Left kidney (tissue), 8 donors: ENCODE measurements at places on chromosomes 7 and 10.

DNA sequence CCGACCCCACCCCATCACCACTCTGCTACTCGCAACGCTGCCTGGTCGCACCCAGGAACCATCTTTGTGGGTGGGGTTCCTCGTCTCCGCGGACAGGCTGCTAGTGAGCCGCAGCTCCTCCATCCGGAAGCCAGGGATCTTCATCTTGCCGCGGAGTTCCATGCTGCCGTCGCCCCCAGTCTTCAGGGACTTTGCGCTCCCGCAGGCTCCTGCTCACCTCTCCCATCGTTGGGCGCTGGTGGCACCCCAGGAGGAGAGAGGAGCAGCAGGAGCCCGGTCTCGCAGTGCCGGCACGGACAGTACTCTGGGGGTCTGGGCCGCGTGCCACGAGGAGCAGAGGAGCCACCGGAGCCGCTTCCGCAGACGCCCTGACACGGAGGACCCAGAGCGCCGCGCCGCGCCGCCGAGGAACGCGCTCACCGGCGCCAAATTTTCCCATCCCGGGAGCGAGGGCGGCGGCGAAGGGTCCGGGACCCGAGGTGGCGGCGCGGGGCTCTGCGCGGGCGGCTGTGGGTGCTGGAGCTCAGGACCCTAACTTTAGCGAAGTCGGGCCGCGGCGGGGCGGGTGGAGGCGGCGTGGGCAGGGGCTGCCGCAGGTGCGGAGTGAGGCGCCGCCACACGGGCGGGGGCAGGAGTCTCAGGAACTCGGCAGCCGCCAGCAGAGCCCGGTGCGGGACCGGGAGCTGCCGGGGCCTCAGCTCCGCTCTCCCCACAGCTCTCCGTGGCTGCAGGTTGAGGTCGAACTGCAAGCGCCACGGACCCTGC lies 750.1 kb upstream of the SORCS1 start:
- peak; percentile 28 for DNase-seq

- no peak for DNase-seq
Observed at GRCh38 chr7:93147363-93147762, 822 bp downstream of the SAMD9L start.

GRCh38 chr7:158371856-158372255 lies 215.8 kb downstream of the PTPRN2 start:
- DNase-seq, result no peak

DNA sequence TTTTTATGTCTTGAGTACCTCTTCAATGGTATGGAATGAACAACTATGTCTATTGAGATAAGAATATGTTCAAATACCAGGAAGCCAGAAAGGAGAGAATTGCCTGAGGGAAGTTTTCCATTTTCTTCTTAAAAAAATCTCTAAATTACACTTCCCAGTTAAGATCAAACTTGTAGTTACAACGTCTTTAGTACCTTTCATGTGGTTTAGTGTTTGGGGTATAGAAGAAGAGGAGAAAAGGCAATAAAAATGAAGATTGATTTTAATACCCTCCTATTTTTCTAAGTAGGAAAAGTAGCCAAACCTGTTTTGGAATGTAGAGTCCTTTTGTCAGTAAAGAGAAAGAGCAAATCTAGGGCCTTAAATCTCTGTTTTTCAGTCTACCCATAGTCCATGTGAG lies 470.0 kb upstream of the SEMA3A start:
- DNase-seq, result no peak

GRCh38 chr7:130154131-130154500 lies 51.1 kb downstream of the TMEM209 start:
- no peak for DNase-seq

DNA sequence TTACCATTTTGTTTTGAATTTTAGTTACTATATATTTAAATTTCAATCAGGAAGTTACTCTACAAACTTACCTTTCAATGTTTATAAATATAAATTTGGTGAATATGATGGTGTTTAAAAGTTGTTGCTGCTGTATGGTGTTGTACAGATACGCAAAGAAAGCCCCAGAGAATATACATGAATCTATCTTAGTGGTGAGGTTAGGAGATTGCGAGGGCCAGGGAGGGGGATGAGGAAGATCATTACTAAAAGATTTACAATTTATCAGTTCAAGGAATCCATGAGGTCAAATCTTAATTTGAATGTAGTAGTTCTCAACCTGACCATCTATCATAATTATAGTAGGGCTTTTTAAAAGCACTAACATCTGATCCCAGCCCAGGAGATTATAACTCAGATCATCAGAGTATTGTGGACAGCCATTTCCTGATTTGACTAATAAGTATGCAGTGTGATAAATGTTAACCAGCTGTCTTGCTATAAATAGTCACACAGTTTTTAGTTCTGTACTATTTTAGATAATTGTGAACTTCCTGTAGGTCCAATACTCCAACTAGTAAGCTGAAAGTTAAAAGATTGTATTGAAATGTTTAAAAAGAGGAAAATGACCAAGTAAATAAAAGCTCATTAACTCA lies 23.6 kb downstream of the FAM3C start:
- no peak for DNase-seq

- DNase-seq, result no peak
Observed at GRCh38 chr10:100625816-100626215, 90.1 kb downstream of the HIF1AN start.

DNA sequence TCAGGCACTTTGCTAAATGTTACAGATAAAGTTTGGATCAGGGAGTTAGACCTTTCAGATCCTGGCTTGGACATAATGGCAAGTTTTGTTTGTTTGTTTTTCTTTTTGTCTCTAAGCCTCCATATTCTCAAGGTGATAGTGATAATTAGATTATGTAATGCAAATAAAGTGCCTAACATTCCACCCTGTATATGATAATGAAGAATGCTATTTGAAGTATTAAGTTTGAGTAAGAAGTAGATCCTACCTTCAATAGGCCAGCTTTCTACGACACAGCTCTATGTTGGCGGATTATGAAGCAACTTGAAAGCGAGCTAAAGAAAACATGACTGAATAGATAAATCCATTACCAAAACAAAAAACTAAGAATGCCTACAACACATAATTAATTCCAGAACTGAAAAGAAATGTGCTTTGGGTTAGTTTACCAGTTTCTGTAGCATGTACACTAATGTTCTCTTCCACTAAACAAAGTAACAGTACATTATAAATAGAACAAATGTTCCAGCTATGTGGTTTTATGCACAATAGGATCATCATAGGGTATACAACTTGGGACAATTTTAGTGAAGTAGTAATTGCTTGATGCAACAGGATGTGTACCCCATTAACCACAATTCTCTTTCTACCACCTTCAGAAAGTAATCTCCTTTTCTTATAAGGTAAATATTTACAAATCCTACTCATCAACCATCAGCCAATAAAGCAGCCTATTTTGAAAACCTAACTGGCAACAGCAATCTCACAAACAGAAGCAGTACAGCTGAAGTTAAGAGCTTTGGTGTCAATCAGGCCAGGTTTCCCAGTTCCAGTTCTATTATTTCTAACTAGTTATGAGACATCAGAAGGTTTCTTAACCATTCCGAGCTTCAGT lies 1.5 kb downstream of the SEM1 start:
- no peak for DNase-seq

GRCh38 chr10:114335614-114336013 lies 68.7 kb downstream of the AFAP1L2 start:
- no peak for DNase-seq

DNA sequence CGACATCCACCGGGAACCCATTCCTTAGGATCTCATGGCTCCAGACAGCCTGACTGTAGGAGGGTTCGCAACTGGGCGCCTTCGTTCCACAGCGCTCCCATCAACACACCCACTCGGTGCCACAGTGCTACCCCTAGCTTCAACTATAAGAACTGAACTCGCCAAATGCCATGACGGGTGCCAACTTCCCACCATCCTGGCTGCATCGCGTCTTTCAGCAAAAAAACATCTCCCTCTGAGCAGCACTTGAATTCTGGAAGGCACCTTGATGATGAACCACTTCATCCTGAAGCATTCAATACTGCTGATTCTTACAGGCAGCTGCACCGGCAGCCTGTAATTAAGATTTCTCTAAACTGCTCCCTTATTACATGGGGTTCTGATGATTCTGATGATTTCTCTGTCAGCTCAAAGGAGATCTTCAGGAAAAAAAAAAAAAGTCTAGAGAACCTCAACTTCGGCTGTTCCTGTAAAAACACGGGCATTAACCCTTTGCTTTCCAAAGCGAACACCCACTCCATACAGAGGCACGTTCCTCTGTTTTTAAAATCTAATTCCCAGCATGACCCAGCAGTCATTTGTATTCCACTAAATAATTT lies 1.3 kb downstream of the CYTH3 start:
- no peak for DNase-seq

DNA sequence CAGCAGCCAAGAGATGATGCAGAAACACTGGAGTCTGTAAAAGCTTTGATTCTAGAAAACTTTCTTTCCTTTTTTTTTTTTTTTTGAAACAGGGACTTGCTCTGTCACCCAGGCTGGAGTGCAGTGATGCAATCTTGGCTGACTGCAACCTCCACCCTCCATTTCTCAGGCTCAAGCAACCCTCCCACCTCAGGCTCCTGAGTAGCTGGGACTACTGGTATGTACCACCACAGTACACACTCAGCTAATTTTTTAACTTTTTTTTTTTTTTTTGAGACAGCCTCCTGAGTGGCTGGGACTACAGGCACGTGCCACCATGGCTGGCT lies 17.0 kb upstream of the BAG3 start:
- no peak for DNase-seq

GRCh38 chr10:112260831-112261230 lies 22.4 kb upstream of the TECTB start:
- DNase-seq, result no peak

- DNase-seq, result no peak
Observed at GRCh38 chr7:64863969-64864368, 39.1 kb upstream of the ZNF273 start.

DNA sequence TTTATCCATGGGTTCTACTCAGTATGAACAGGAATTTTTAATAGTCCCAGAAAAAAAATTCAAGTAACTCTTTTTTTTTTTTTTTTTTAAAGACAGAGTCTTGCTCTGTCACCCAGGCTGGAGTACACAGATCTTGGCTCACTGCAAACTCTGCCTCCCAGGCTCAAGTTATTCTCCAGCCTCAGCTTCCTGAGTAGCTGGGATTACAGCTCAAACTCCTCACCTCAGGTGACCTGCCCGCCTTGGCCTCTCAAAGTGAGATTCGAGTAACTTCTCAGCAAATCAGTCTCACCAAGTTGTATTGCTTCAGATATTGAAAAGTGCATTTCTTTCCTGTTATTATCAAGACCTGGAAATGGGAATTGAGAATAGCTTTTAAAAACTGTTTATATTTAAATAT lies 281.2 kb upstream of the MINDY3 start:
- DNase-seq, result no peak

DNA sequence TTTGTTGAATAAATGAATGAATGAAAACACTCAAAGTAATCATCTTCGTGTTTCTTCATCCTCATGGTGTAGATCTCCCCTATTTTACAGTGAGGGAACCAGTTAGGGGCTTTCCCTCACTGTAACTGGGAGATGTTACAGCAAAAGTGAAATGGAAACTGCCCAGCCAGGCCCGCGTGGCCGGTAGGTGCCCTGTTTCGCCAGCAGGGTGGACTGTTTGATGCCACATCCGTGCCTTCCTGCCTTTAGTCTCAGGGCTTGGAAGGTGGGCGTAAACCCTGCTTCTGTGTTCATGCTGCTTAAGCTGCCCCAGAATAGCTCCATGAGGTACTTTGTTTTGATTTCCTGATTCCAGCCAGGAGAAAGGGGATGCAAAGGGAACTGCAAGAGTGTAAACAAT lies 268.8 kb downstream of the PLXNA4 start:
- DNase-seq, result no peak

DNA sequence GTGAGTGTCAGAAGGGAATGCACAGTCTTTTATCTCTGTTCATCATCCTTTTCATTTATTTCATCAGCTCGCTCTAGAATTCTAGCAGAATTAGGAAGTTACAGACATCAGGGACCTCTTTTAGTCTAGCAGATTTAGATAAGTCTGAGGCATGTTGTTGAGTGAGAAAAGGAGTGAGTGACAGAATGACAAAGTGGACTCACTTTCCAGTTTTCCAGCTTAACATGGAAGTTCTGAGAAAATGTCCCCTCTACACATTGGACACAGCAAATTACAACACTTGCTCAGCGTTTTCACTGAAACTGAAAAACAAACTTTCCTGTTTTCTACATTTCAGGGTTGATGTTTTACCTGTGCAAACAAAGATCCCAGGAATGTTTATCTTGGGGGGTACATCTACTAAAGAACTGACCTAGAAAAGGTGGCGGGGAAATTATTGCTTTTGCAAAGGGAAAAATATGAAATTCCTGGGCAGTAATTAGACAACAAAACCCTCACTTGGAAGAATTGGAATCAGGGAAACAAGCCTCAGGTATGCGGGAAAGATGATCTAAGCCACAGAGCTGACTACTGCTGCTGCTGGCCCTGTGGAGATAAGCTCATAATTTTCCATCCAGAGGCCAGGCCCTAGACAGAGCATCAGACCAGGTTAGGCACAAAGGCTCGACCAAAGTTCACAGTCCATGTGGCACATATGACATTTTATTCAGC lies 14.6 kb upstream of the CYP3A5 start:
- no peak for DNase-seq

GRCh38 chr10:29588629-29589421 lies 45.9 kb downstream of the SVIL start:
- no peak for DNase-seq

- DNase-seq, result no peak
Observed at GRCh38 chr10:33067917-33068316, 109.9 kb upstream of the ITGB1 start.

GRCh38 chr7:110601710-110602109 lies 489.2 kb upstream of the LRRN3 start:
- DNase-seq, result no peak

DNA sequence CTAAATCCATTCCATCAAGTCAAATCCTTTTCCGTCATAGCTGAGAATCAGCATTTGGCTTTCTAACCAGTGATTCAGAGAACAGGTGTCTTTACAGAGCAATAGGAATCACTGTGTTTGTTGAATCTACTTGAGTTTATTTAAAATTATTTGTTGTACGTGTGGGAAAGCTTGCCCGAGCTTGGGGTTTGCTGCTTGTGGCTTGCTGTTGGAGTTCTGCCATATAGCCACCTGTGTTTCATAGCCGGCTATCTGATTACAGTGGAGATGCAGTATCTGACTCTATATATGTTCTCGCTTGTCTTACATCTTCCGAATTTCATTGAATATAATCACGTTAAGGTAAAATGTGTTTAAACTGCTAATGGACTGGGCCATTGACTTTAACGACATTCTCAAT lies 274.3 kb upstream of the MKI67 start:
- no peak for DNase-seq

- DNase-seq, result no peak
Observed at GRCh38 chr7:137846827-137847567, at the start of gene DGKI. Gene DGKI (minus strand): TSS chr7:137846974.

- DNase-seq, result peak; percentile 66
Observed at GRCh38 chr10:95430231-95430951, 130.8 kb downstream of the SORBS1 start.

DNA sequence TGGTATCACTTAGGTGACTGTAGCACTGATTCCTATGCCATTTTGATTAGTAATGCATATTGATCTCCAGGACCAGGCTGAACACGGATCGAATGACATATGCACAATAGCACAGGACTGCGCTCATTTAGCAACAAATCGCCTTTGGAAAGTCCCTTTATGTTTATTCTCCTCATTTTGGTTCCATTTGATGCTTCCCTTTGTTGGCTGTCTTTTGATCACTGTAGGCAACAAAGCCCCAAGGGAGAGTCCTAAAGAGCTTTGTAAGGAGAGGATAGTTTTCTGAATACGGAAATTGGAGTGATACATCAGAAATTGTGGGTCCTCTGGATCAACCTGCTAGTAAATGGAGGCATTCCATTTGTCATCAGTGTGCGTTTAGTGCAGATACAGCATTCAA lies 1111.4 kb downstream of the SORCS1 start:
- no peak for DNase-seq

- DNase-seq, result no peak
Observed at GRCh38 chr7:117098457-117098856, 145.2 kb downstream of the ST7 start.

GRCh38 chr7:63030061-63030460 lies 968.6 kb upstream of the ZNF722 start:
- DNase-seq, result no peak
